ENCODE measurements at places on chromosomes 13 and 19.

- DNase-seq, result no peak
These were observed 45.7 kb downstream of the COL4A2 start for GRCh38 chr13:110352735-110353134.

DNA sequence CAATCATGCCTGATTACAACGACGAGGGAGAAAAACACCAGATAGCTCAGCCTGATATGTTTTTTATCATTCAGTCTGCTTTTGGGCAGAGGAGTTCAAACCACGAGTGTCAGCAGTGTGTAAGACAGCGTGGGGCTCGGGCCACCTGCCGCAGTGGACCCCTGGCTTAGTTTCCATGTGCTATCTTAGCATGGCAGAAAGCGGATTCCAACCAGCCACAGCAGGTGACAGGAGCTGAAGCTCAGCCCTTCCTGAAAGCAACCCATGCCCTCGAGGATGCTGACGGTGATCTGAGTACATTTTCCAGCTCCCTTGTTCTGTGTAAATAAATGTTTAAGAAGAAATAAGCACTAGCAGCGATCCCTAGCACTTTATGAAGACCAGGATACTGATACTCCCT lies 32.2 kb upstream of the MBNL2 start:
- DNase-seq, result no peak

DNA sequence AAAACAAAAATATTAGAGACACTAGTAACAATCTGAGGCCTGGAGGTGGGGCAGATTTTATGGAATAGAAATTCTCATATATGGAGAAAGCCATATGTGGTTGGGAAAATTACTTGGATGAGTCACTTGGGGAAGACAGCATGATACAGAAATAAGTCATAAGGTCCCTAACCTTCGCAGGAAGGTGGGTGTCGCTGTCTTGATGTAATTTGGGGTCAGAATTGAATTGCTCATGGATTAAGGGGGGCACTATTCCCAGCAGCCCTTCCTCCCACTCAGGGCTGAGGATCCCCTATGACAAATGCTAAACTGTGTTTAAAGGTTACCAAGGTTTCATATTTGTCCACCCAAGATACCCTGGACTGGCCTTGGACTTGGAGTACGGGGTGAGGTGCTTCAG lies 5.0 kb downstream of the RDH8 start:
- no peak for DNase-seq

- DNase-seq, result no peak
These were observed 55.4 kb downstream of the CHST8 start for GRCh38 chr19:33676999-33677665.

- DNase-seq, result no peak
These were observed 1769.0 kb upstream of the PCDH20 start for GRCh38 chr13:63184693-63185092.

GRCh38 chr19:56136362-56136761 lies 4.7 kb upstream of the ZNF444 start:
- DNase-seq, result no peak

DNA sequence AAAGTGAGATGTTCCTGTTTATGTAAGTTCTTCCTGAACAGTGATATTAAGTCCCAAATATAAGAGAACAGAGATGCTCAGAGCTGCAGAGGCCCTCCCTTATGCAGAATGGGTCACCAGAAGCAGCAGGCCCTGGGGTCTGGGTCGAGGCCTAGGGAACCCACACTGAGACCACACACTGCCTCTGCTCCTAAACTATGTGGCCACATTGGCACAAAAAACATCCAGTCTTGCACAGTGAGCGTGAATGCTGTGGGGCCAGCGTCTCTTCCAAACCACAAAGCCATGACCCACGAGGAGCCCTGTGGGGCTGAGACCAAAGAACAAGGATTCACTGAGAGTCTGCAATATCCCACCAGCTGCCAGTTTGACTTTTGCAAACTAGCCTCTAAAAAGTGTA lies 23.6 kb downstream of the PROZ start:
- DNase-seq, result no peak

GRCh38 chr13:25286308-25286968 lies 850 bp downstream of the MTMR6 start:
- peak; percentile 38 for DNase-seq

- no peak for DNase-seq
These were observed 908.2 kb downstream of the EFNB2 start for GRCh38 chr13:105627270-105627669.

GRCh38 chr13:24661713-24662112 lies 18.5 kb upstream of the ATP12A start:
- no peak for DNase-seq
